ENCODE measurements at places on chromosomes 4 and X.
A peak's percentile ranks its signal among the peaks of the same experiment; 100 is the strongest.

- DNase-seq: no peak
These were observed 105.1 kb downstream of the ADRA2C start for GRCh38 chr4:3871181-3871852.

GRCh38 chr4:86961116-86961515 is 26.3 kb downstream of the AFF1 start:
- no peak for DNase-seq

GRCh38 chr4:94486372-94486801 is 34.6 kb downstream of the PDLIM5 start:
- no peak for DNase-seq

- DNase-seq: peak; percentile 79
These were observed 48.8 kb downstream of the MAP7D2 start for GRCh38 chrX:20067709-20068561.

- DNase-seq: peak; percentile 53
These were observed 367.6 kb downstream of the ARHGAP24 start for GRCh38 chr4:85842540-85842939.

DNA sequence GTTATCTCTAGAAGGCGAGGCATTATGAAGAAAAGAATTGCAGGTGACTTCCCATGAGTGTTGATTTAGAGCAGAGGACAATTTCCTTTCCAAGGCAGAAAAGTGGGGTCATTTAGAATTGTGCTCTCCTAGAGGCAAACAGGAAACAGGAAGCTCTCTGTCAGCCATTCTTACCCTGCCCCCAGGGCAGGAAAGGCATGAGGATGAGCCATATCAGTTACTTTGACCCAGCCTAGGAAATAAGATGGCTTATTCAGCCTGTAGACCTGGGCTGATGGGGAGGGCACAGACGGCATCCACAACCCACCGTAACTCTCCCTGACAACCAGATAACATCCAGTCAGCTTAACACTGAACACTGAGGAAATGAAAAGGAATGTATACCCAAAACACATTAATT is 88.8 kb upstream of the KDR start:
- DNase-seq: no peak

DNA sequence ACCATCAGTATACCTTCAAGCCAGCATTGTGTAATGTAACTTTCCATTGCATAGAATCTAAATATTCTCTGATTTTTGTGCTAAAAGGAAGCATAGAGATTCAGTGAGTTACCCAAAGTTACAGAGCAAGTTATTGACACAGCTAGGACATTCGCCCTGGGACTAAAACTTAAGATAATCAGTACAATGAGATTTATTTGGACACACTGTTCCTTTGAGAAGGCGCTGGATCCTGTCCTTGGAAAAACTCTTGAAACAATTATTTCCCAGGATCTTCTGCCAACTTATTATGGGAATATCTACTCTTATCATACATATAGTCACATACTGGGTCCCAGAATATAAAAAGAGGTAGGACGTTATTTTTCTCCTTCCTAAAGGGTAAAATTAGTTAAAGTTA is 392.0 kb downstream of the UBE2NL start:
- DNase-seq: no peak

DNA sequence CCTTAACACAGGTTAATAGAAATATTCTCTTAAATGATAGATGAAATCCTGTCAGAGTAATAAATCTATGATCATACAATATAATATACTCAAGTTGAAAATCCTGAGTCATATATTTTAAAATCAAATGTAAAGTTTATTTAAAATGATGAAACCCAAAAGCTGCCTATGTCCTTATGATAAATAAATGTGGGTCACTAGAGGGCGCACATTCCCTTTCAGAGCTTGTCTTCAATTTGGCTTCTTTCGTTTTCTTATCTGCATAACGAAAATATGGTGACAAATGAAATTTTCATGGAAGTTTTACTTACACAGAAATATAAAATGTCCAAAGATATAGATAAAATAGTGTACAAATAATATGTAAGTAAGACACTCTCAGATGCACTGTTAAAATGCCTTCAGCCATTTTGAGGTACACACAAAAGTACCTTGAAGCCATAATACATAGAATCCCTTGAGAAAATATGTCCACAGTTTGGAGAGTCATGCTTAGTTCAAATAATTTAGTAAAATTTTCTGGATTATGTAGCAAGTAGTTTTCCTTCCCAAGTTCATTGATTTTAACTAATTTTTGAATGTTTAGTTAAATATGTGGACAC is 680.4 kb downstream of the DMD start:
- peak; percentile 8 for DNase-seq

- DNase-seq: no peak
These were observed 14.9 kb downstream of the IGFBP7 start for GRCh38 chr4:57095245-57095644.

DNA sequence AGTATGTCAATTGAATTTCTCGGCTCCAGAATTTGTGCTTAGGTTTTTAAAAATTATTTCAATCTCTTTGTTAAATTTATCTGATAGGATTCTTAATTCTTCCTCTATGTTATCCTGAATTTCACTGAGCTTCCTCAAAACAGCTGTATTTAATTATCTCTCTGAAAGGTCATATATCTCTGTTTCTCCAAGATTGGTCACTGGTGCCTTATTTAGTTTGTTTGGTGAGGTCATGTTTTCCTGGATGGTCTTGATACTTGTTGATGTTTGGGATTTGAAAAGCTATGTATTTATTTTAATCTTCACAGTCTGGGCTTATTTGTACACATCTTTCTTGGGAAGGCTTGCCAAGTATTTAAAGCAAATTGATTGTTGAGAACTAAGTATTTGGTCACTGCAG is 24.7 kb upstream of the HERC3 start:
- no peak for DNase-seq

DNA sequence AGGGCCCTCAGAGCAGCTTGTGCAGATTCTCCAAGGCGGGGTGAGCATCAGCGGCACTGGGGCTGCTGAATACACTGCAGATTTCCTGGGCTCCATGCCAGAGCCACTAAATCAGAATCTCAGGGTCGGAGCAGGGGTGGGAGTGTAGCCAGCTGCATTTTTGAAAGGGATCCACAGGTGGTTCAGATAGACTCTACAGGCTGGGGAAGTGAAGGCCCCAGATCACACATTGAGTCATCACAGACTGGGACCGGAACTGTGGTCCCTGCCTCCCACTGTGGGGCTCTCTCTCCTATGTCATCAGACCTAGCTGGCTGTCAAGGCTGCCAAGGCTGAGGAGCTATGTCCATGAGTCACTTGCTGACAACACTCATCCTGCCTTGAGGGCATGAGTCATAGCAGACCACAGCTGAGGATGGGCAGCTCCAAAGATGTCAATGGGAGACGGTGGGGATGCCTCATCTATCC is 162.3 kb upstream of the MAMLD1 start:
- peak; percentile 92 for DNase-seq

DNA sequence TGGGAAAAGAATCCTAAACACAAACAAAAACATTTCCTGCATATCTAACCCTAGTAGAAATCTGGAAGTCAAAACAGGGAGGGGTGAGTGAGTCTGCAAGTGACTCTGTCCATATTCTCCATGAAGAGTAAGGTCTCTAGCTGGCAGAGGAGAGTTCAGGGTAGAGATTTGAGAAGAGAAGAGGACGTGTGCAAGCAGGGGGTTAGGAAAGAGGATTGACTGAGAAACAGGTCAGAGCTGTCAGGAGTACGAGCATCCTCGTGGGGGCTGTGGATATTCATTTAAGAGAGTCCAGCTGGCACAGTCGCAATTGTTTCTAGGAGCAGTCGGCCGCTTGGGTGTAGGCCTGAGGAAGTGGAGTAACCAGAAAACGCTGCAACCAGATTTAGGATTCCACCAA is 27.9 kb downstream of the PROM1 start:
- DNase-seq: no peak

GRCh38 chr4:171629182-171629581 is 184.0 kb upstream of the GALNTL6 start:
- no peak for DNase-seq

- DNase-seq: no peak
These were observed 27.6 kb downstream of the GUCY1A1 start for GRCh38 chr4:155694100-155694785.

GRCh38 chrX:133402830-133403625 is 12.3 kb downstream of the GPC4 start:
- no peak for DNase-seq

- no peak for DNase-seq
These were observed 6.2 kb downstream of the TDO2 start for GRCh38 chr4:155909615-155910226.

DNA sequence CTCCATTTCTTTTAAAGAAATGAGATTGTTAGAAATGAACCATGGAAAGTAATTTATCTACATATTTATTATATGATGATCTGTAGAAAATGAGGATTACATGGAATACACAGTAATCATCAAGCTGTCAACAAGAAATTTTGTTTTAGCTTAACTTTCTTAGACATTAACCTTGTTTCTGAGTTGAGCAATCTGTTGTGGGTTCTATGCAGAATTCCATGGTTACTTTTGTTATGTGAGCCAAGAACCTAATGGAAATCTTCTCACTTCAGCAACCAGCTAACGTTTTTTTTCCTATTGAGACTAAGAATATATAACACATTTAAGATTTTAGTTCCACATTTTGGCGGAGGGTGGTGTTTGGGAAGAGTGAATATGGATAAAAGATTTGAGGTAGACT is 136.1 kb upstream of the SLC4A4 start:
- DNase-seq: peak; percentile 27

DNA sequence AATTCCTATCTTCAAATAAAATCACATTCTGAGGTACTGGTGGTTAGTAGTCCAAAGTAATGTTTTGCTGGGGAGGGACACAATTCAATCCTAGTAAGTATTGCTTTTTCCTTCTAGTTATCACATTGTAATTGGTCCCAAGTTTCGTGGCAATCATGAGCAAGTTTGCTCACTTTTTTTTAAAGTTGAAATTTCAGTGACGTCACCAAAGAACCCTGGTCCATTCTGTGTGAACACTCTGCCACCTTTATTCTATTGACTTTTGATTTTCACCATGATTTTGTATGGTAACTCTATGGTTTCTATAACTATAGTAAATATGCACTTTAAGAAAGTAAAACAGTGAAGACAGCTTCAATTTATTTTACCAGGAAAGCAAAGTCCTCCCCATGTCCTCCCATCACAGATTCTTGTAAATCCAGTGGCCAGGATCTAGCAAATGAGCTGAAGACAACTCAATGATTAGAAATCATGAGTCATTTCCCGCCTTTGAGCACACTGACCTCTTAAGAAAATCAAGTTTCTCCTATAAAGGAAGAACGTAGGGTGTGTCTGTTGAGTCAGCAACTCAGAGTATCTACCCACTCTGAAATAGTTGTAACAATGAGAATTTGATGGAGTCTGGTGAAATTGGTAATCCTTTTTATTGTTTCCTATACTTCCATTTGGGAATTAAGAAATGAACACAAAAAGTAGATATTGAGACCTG is 1306.6 kb upstream of the PABPC4L start:
- DNase-seq: no peak

- no peak for DNase-seq
These were observed 341.7 kb upstream of the FAT1 start for GRCh38 chr4:187065396-187065795.

- DNase-seq: no peak
These were observed 93.6 kb downstream of the HHIP start for GRCh38 chr4:144739511-144740033.

- no peak for DNase-seq
These were observed 89.0 kb upstream of the GC start for GRCh38 chr4:71872767-71873415.

GRCh38 chrX:153306527-153307115 is 14.9 kb downstream of the PNMA6F start:
- no peak for DNase-seq

DNA sequence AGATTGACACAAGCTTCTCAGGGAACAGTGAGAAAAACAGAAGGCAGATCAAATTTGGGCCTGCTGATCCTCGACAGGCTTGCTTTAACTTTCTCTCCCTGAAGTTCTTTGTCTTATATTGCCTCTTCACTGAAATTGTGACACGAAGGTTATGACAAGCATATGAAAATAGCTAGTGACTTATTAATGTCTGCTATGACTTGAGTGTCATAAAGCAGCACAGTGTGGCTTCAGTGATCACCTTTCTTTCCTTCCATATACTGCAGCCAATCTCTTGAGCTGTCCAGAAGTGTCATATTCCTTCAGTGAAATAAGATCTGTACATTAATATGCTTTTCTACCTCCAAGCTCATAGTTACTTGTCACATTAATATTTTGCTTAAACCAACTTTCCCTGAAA is 870.2 kb downstream of the C4orf33 start:
- DNase-seq: no peak

- DNase-seq: no peak
These were observed 206.4 kb downstream of the NWD2 start for GRCh38 chr4:37450911-37451310.

GRCh38 chr4:168534535-168534934 is 37.7 kb downstream of the PALLD start:
- no peak for DNase-seq

- no peak for DNase-seq
These were observed 221.0 kb downstream of the ANKRD50 start for GRCh38 chr4:124491361-124492145.

GRCh38 chr4:158802914-158803313 is 34.1 kb downstream of the FNIP2 start:
- DNase-seq: no peak

GRCh38 chr4:184387351-184387750 is 87.0 kb downstream of the IRF2 start:
- DNase-seq: no peak

- DNase-seq: no peak
These were observed 499.8 kb downstream of the MID1IP1 start for GRCh38 chrX:39301036-39301435.

GRCh38 chr4:156252358-156252921 is 298.8 kb upstream of the CTSO start:
- DNase-seq: no peak

GRCh38 chr4:38994135-38994534 is 38.1 kb downstream of the TMEM156 start:
- DNase-seq: no peak

DNA sequence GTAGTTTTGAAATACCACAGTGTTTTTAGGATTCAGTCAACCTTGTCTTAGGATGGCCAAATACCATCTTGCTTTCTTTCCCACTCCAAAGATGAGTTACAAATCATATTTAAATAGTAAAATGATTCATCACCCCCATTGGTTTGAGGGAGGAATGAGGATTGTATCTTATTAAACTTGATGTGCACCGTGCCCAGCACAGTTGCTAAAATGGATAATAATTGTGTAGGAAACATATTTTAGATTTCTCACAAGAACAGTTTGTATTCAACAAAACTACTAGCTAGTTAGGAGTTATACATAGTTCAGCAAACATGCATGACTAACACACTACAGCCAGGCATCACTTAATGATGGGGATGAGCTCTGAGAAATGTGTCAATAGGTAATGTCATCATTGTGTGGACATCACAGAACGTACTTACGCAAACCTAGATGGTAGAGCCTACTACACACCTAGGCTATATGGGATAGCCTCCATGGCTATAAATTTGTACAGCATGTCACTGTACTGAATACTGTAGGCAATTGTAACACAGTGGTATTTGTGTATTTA is 245.4 kb downstream of the FBXW7 start:
- no peak for DNase-seq

- DNase-seq: no peak
These were observed 64.2 kb downstream of the PPP2R2C start for GRCh38 chr4:6408263-6408662.

GRCh38 chrX:47311932-47312774 is 58.2 kb upstream of the ZNF157 start:
- DNase-seq: peak; percentile 71

GRCh38 chrX:136065044-136065671 is 79.9 kb downstream of the SLC9A6 start:
- peak; percentile 17 for DNase-seq

GRCh38 chrX:129636175-129636681 is 18.5 kb downstream of the APLN start:
- peak; percentile 13 for DNase-seq

GRCh38 chrX:150581093-150581775 is 12.8 kb downstream of the MTM1 start:
- peak; percentile 44 for DNase-seq
